ENCODE measurements at places on chromosomes 2 and 18.

- peak; percentile 1 for DNase-seq
Observed at GRCh38 chr2:675982-676646, 1.1 kb downstream of the TMEM18 start.

DNA sequence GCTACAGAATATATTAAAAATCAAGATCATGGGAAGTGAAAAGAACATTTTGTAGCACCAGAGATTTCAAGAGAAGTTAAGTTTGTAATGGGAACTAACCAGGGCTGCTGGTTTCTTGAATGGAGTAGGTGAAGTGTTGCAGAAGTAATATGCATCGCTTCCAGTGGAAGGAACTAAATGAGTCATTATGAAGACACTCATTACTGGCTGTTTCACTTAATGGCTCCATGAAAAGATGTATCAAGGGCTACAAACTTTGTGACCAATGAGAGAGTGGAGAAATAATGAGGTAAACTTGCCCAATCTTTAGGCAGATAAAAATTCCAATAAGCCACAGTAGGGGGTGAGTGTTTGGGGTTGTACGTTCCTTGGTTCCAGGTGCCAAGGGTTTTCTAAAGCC is 380.4 kb upstream of the POU3F3 start:
- DNase-seq, result no peak

- DNase-seq, result no peak
Observed at GRCh38 chr2:154402213-154402612, 296.3 kb upstream of the KCNJ3 start.

DNA sequence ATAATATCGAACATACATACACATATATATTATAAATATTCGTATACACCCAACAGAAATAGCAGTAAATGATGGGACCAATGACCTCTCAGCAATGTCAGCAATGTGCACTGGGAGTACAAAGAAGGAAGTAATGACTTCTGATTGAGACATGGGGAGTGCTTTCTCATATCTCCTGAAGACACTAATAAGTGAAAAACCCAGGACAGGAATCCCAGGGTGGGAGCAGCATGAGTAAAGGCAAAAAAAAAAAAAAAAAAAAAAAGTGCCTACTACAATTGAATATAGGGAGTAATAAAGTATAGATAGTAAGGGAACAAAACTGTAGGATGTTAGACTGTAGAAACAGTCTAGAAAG is 491.3 kb downstream of the IRS1 start:
- DNase-seq, result no peak

GRCh38 chr2:113246606-113247005 is 32.1 kb downstream of the PAX8 start:
- DNase-seq, result no peak

DNA sequence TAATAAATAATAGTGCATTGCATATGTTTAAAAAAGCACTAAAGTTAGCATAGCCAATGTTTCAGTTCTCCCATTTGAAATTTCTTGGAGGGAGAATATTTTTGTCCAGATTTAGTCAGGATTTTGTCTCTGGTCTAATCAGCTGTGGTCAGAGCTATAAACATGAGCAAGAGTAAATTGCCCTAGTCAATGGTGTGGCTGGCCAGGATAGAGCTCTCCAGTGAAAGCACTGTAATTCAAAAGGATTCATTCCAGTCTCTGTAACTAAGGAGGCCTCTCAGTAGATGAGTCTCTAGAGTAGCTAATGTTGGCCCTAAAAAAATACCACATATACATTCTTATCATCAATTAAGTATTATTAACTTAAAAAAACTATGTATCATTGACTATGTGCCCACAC is 241.6 kb downstream of the CDCA7 start:
- no peak for DNase-seq

DNA sequence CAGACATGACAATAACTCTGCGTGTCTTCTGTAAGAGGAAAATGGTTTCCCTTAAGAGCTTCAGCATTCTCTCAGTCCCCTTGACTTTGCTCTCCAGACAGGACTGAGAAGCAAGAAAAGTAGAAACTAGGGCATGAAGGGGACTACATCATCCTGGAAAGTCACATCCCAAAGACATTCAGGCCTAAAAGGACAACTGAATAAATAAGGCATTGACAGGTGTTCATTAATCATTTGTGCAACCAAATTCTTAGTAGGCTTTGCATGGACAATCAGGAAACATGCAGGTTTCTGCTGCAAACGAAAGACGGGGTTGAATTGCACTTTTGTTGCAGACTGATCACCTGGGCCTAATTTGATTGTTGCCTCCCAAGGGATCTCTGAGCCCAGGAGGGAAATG is 1.2 kb upstream of the SGPP2 start:
- no peak for DNase-seq

GRCh38 chr2:197059477-197059876 is 133.0 kb upstream of the PGAP1 start:
- DNase-seq, result no peak

DNA sequence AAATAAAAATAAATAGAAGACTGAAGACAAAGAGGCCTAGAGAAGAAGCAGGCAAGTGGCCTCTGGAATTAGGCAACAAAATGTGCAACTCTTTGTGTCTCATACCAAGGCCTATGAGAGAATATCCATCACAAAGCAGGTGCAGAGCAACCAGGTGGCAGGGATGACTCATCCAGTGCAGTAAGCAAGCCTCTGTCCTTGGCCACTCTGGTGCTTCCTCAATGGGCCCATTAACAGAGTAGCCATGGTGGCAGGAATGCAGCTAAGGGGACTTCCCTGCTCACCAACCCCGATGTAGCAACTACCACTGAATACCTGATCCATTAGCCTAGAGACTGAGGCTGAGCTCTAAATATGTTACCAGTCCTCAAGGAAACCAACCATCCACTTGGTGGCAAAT is 11.0 kb upstream of the EPG5 start:
- DNase-seq, result no peak

- DNase-seq, result no peak
Observed at GRCh38 chr2:12050396-12050795, 304.0 kb downstream of the LPIN1 start.

- DNase-seq, result no peak
Observed at GRCh38 chr18:46265196-46266156, 161.3 kb downstream of the HAUS1 start.

GRCh38 chr2:174791020-174791419 is 26.7 kb upstream of the CHRNA1 start:
- no peak for DNase-seq

All from CD4-positive, alpha-beta T cell treated with Interleukin-4 for 4 hours (primary cell).